HL-60 (cell line): ENCODE measurements at places on chromosomes 1 and 21.

DNA sequence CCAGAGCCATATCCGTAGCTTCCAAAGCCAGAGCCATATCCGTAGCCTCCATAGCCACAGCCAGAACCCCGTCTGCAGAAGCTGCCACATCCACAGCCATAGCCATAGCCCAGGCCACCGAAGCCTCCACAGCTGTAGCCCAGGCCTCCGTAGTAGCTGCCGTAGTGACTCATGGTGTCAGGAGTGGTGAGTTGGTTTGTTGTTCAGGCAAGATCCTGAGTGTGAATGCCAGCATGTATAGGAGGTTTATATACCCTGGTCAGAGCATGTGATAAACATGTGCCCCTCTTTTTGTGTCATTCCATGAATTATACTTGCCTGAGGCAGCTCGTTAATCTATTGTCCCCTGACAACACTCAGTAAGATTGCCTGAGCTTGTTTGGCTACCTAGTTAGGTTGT is at the start of gene KRTAP19-1:
Gene KRTAP19-1, minus strand, starts transcription at position 223 of the 400 bp plus-strand sequence. Its CDS starts 50 bp downstream, at position 173.
- no peak for DNase-seq

DNA sequence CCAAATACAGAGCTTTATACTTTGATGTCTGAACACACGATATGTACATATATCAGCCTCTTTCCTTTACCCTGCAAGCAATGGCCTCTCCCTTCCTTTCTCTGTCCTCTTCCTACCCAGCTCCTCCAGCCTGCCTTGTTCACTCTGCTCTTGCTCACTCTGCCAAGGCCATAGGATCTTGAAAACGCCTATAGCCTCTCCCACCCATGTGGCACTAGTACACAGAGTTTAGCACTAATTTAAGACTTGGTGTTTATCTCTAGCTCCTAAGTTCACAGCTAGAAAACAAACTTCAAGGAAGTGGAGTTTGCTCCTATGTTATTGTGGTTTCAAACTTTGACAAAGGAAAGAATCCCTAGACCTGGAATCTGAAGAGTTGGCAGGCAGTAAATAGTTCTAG is 225.0 kb upstream of the RUNX1 start:
- DNase-seq, result no peak

GRCh38 chr1:114728553-114728952 is 12.0 kb upstream of the NRAS start:
- no peak for DNase-seq

DNA sequence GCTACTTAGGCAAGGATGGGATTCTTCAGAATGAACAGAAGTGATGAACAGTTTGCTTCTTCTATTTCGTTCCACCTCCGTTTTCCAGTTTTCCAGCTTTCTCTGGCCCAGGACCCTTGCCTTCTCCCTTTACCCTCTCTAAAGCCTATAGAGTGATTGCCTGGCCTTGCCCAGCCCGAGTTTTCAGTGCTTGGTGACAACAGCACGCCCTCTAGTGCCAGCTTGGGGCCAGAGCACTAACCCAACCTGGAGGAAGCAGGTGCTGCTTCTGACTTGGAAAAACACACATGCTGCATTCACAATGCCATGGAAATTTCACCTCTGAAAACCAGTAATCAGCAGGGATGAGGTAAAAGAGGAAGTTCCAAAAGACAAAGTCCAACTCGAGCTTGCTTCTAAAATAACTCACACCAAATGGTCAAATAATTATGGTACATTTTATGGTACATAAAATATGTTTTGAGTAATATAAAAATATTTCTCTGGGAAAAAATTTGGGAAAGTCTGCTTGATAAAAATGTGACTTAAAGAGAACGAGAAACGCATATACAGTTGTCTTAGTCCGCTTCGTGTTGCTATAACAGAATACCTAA is 26.1 kb downstream of the UBE2T start:
- DNase-seq, result peak; percentile 69

DNA sequence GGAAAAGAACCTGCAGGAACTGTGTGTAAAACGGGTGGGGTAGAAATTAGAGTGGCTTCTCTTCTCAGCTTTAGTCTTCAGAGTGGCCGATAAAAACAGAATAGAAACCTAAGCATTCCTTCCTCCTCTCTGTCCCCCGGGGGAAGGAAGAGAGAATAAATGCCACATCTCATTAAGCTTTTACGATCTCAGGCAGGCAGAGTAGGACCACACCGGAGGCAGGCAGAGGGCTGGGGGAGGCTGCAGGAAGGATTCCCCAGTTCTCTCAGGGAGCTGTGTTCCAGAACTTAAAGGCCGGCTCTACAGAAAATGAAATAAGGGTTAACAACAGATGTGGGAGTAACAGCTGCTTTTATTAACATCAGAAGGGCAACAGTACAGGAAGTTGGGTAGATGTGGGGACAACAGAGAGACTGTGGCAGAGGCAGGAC is 24.5 kb upstream of the MEF2D start:
- DNase-seq, result no peak

- no peak for DNase-seq
Measured at GRCh38 chr1:25169610-25170009, 62.7 kb downstream of the SYF2 start.

DNA sequence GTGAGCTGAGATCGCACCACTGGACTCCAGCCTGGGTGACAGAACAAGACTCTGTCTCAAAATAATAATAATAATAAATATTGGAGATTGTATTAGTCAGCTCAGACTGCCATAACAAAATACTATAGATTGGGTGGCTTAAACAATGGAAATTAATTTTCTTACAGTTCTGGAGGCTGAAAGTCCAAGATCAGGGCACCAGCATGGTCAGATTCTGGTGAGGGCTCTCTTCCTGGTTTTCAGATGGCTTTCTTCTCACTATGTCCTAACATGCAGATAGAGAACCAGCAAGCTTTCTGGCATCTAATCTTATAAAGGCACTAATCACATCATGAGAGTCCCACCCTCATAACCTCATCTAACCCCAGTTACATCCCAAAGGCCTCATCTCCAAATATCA is 23.2 kb upstream of the DDAH1 start:
- no peak for DNase-seq

GRCh38 chr1:21935891-21936365 is 1.2 kb downstream of the HSPG2 start:
- no peak for DNase-seq

GRCh38 chr1:48196237-48196636 is 26.3 kb upstream of the SLC5A9 start:
- no peak for DNase-seq

- DNase-seq, result no peak
Measured at GRCh38 chr21:38619992-38620479, 121.8 kb upstream of the ERG start.

GRCh38 chr1:85372683-85373377 is 92.1 kb downstream of the DDAH1 start:
- no peak for DNase-seq

- DNase-seq, result no peak
Measured at GRCh38 chr1:33874636-33875035, 10.8 kb downstream of the HMGB4 start.

DNA sequence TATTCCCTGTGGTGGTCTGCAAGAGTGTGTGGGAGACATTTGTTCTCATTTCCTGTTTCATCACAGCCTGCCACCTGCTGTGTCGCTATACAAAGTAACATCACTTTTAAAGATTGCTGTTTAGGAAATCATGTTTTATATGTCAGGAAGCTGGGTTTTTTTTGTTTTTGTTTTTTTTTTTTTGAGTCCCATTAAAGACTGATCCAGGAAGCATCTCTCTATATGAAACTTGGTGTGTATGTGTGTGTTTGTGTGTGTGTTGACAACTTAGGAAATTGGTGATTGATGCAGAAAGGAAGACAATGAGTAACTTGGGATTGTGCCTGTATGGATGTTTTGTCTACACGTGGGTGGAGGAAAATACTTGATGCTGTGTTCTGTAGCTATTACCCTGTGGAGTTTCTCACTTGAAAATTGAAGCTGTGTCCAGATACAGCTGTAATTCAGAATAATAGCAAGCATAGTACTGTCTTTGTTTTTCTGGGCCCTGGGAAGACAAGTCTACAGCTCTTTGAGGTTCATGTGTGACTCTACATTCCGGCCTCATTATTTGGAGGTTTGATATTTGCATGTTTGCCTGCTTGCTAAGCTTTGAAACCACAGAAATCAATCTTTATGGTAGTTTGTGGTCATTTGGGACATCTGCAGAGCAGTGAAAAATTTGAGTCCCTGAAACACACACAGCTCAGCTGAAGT is 47.9 kb downstream of the LAMC1 start:
- no peak for DNase-seq

DNA sequence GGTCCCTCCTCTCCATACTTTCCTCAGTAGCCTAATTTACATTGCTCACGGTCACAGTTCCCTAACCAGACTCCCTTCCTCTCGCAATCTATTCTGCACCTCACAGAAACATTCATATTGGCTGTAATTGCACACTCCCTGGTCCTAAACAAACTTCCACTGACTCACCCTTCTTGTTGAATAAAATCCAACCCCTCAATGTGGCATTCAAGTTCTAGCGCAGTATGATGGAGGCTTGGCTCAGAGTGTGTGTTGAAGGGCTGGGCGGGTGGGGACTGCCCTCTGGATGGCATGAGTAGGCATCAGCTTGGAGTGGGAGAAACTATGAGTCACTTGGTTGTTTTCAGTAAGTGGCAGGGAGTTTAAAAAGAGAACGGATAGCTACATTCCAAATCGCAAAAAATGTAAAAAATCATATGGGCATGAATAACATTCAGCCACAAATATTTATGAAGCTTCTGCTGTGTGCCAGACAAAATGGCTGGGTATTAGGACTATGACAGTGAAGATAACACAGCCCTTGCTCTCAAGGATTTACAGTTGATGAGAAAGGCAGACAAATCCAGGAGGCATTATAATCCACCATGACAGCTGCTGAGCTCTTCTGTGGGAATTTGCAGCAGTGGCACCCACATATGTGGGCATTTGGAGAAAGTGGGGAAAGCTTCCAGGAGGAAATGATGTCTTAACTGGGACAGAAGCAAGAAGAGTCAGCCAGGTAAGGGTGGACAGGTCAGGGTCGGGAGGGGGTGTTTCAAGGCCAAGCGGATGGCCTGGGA is 42.2 kb upstream of the LYST start:
- DNase-seq, result no peak

DNA sequence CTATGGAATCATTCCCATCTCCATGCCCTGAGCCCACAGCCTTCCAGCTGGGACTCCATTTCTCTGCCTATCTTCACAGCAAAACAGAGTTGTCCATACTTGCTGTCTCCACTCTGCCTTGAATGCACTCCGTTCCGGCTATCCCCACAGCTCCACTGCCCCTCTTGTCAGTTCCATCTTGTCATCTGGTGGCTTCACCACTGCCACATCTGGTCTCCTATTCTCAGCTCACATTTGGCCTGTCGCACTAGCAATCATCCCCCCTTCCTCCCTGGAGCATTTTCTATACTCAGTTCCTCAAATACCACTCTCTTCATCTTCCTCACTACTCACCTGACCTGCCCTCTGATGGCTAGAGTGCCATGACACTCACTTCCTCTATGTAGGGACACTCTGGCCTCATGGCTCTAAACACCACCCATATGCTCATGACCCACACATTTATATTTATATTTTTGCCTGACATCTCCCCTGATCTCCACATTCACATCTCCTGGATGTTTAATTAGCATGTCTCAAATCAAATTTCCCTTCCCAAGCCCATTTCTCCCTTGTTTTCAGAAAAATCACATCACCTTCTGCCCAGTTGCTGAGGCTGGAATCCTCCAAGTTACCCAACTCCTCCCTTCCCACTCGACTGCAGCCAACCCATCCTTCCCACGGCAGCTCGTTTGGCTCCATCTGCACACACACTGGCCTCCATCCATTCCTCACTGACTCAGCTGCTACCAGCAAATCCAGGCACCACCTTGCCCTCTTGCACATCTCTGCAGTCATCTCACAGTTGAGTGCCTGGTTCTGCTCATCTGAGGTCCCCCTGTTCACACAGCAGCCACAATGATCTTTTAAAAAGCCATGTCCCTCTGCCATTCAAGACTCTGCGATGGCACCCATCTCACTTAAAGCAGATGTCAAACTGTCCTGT is 6.1 kb downstream of the ZNF692 start:
- DNase-seq, result no peak

DNA sequence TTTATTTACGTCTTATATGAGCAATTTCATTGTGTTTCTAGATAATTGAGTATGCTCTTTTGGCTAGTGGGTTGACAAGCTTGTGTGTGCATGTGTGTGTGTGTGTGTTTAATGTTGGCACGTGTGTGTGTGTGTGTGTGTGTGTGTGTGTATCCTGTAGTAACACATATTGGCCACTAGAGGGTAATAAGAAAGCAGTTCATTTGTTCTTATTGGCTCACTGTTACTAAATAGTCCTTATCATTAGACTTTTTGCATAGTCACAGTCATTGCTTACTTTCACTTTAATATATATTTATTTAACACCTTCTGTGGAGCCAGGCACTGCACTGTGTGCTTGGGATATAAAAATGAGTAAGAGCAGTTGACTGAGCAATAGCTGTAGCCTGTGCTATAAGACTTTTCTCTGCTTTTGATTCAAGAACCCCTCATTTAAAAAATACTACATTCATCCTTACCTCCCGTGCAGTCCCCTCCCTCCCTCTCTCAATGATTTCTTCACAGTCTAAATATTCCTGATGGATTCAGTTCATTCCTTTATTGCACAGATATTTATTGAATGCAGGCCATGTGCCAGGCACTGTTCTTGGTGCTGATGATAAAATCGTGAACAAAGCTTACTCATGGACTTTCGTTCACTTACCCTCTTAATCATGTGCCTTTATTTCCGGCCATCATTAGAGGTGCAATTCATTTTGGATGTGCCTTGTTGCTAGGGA is 96.7 kb downstream of the DYRK1A start:
- no peak for DNase-seq
